ENCODE measurements at places on chromosomes 2 and 18.

GRCh38 chr18:65336411-65336810 lies 414.4 kb upstream of the CDH7 start:
- no peak for DNase-seq

DNA sequence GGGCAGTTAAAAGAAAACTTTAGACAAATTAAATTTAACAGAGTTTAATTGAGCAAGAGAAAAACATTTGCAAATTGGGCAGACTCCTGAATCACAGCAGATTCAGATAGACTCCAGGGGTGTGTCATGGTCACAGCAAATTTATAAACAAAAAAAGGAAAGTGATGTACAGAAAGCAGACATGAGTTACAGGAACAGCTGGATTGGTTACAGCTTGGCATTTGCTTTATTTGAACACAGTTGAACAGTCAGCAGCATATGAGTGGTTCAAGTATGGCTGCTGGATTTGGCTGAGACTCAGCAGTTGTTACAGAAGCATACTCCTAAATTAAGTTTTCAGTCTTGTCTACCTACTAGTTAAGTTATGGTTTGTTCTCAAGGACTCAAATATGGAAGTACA lies 82.3 kb upstream of the NYAP2 start:
- DNase-seq = no peak

DNA sequence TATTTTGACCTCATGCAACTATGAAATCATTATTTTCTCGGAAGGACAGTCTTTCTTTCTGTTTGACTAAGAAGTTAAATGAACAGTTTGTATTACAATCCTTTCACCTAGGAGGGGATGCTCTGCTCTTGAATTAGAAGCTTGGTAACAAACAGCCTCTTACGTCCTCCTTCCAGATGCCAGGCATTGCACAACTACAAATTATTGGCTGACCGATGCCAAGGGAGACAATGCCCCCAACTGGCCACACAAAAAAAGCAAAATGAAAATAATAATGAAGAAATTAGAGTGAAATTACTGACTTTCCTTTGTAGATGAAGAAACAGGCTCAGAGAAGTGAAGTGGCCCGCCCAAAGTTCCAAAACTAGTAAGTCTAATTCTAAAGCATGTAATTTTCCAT lies 177.9 kb downstream of the CYRIA start:
- DNase-seq = no peak

- DNase-seq = no peak
Observed at GRCh38 chr2:199806179-199806578, 44.8 kb downstream of the FTCDNL1 start.

DNA sequence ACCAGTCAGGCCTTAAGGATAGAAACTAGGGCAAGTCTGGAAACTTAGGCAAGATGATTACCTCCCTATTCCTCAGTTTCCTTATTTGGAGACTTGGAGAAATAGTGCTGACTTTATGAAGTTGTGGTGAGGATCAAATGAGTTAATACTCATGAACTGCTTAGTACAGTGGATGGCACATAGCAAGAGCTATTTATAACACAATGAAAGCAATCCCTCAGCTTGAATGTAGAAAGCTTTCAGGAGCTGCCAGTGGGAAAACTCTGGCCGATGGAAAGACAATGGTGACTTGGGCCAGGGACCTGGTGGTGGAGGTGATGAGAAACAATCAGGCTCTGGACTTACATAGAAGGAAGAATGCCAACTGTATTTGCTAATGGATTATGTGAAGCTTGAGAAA lies 269.4 kb upstream of the THUMPD2 start:
- no peak for DNase-seq

DNA sequence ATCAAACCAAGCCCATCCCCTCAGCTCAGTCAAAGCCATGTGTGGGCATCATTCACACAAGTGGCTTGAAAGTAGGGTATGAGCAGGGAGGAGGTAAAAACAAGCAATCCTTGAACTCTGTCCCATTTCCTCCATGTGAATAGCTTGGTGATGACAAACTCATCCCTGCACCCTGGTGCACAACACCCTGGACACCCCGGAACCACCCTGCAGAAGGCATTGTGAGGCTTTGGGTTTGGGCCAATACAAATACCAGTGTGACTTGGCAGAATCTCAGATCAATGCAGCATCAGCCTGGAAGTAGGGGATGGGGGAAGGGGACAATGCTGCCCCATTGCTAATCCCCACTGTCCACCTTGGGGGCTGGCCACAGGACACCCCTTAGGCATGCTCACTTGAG lies 28.6 kb downstream of the TGFA start:
- peak; percentile 77 for DNase-seq

- peak; percentile 49 for DNase-seq
Observed at GRCh38 chr2:215664847-215665525, 229.1 kb upstream of the FN1 start.

GRCh38 chr18:38884050-38884449 lies 1318.5 kb upstream of the CELF4 start:
- DNase-seq = no peak

- peak; percentile 55 for DNase-seq
Observed at GRCh38 chr2:38505779-38506178, 96.9 kb downstream of the HNRNPLL start.

- DNase-seq = no peak
Observed at GRCh38 chr2:215746226-215746886, 267.0 kb downstream of the MREG start.

DNA sequence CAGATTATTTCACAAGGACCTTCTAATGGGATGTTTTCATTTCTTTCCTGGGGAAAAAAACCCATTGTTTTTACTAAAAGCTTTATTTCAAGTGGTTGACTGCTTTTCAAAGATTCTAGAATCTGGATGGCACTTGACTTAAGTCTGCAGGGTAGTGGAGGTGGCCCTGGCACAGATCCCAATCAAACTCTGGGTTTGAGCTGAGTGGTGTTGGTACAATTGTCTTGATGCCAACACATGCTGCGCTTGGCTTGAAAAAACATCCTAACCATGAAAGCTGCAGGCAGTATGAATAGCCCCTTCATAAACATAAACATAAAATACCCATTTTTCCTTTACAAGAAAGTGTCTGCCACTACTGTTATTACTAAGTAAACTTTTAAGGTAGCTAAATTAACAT lies 3.6 kb downstream of the PAPOLG start:
- no peak for DNase-seq

- DNase-seq = no peak
Observed at GRCh38 chr18:74994502-74995418, 214.2 kb downstream of the PTGR3 start.

- no peak for DNase-seq
Observed at GRCh38 chr2:145654156-145654555, 1134.2 kb upstream of the ZEB2 start.

GRCh38 chr2:178761759-178762371 lies 45.4 kb downstream of the TTN start:
- no peak for DNase-seq

DNA sequence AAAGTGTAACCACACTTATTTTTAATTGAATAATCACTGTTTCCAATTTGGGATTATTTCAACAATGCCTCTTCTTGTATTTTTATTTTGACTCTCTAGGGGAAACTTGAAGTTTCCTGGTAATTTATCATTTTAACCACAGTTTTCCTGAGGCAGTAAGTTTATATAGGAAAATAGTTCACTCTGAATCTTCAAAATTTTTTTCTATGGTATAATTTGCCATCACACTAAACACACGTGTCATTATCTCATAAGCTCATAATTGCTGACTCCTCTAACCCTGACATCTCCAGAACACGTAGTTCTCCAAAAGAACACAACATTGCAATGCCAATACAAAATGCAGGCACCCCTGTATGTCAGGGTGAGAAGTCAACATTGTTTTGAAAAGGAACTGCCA lies 102.2 kb upstream of the FZD7 start:
- DNase-seq = no peak

DNA sequence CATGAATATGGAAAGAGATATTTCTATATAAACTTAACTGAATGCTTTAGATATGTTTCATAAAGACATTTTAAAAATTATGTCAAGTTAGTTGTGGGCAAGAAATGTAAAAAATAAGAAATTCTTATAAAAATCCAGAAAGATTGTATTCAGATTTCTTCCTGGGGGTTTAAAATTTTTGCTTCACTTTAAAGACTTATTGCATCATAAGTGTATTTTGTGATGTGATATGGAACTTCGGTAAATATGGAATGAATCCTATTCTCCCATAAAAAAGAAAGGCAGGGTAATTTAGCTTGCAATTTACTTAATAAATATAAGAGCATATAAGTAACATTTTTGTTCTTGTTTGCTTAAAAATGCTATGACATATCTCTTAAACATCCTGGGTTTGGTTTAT lies 104.8 kb upstream of the CWC22 start:
- no peak for DNase-seq

- DNase-seq = no peak
Observed at GRCh38 chr2:45134726-45135125, 125.5 kb upstream of the SIX2 start.

DNA sequence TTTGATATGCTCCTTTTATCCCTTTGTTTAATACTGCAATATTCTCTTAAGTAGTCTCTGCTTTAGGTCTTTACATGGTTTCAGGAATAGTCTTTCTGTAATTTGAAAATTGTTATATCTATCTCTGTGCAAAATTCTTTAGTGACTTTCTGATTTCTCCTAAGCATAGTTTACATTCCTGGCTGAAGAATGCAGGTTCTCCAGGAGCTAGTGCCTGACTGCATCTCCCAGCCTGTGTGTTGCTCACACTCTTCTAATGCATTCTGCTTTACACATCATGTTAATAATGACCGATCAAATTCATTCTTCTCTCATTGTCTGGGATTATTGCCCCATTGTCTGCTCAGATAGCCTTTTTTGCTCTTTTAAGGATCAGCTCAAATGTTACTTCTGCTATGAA lies 1349.2 kb downstream of the DSC3 start:
- no peak for DNase-seq

Measured in H54 (cell line).